Purkinje cell (primary cell): ENCODE measurements at places on chromosomes 7 and 10. TPM values are rescaled to one million over a fixed set of nuclear protein-coding genes. Genes with fewer than 3 reads are reported as not detected.

The TMEM184A gene
- not detected in 2 replicates for polyA plus RNA-seq

The ADAM22 gene
- polyA plus RNA-seq = 27.2 and 31.7 TPM in 2 replicates

The SPDYE9 gene
- polyA plus RNA-seq = 1.4 and 2.2 TPM in 2 replicates

The SLC26A3 gene
- not detected in 2 replicates for polyA plus RNA-seq

The HERC4 gene
- polyA plus RNA-seq = 26.7 and 27.6 TPM in 2 replicates

The LEP gene
- not detected in 2 replicates for polyA plus RNA-seq

The FXYD4 gene
- not detected in 2 replicates for polyA plus RNA-seq

The CNPY1 gene
- 3.8 and 13.5 TPM in 2 replicates for polyA plus RNA-seq

The TWNK gene
- 1.5 and 1.9 TPM in 2 replicates for polyA plus RNA-seq

The SLC29A3 gene
- polyA plus RNA-seq = 0.60 and 2.2 TPM in 2 replicates

The CPA4 gene
- not detected in 2 replicates for polyA plus RNA-seq

The TRIM73 gene
- polyA plus RNA-seq = 0.27 TPM in 1 of 2 replicates, not detected in the other

The FAM24B gene
- 28.0 and 36.0 TPM in 2 replicates for polyA plus RNA-seq

The TET1 gene
- polyA plus RNA-seq = 1.8 and 2.1 TPM in 2 replicates

The MOGAT3 gene
- polyA plus RNA-seq = not detected in 2 replicates

The HYCC1 gene
- 3.7 and 12.9 TPM in 2 replicates for polyA plus RNA-seq

The PTPN20 gene
- 30.1 and 36.9 TPM in 2 replicates for polyA plus RNA-seq

The CPVL gene
- not detected in 2 replicates for polyA plus RNA-seq

The PRLHR gene
- not detected in 2 replicates for polyA plus RNA-seq

The AKR1C4 gene
- not detected in 2 replicates for polyA plus RNA-seq

The PNLIPRP3 gene
- not detected in 2 replicates for polyA plus RNA-seq

The TEX36 gene
- not detected in 2 replicates for polyA plus RNA-seq

The ZNF804B gene
- 0.08 TPM in 1 of 2 replicates, not detected in the other for polyA plus RNA-seq

The HTRA1 gene
- 73.1 and 85.0 TPM in 2 replicates for polyA plus RNA-seq

The LIPJ gene
- polyA plus RNA-seq = not detected in 2 replicates

The BBIP1 gene
- polyA plus RNA-seq = 175 and 236 TPM in 2 replicates

The ODAD2 gene
- 3.0 TPM in 1 of 2 replicates, not detected in the other for polyA plus RNA-seq

The ACSM6 gene
- not detected in 2 replicates for polyA plus RNA-seq

The NME8 gene
- polyA plus RNA-seq = not detected in 2 replicates

The OR6V1 gene
- polyA plus RNA-seq = 1.2 TPM in 1 of 2 replicates, not detected in the other

The SFXN4 gene
- 18.5 and 34.2 TPM in 2 replicates for polyA plus RNA-seq

The FAM3C gene
- polyA plus RNA-seq = 95.7 and 115 TPM in 2 replicates

The ARMH3 gene
- 9.0 and 21.1 TPM in 2 replicates for polyA plus RNA-seq

The CRYGN gene
- not detected in 2 replicates for polyA plus RNA-seq

The SRRM3 gene
- 4.1 and 7.0 TPM in 2 replicates for polyA plus RNA-seq

The WNT2 gene
- 5.8 and 8.4 TPM in 2 replicates for polyA plus RNA-seq

The GPR26 gene
- polyA plus RNA-seq = 0.06 and 0.67 TPM in 2 replicates

The STEAP2 gene
- 195 and 201 TPM in 2 replicates for polyA plus RNA-seq

The ADIRF gene
- 3.3 and 4.2 TPM in 2 replicates for polyA plus RNA-seq

The DIP2C gene
- 12.1 and 13.2 TPM in 2 replicates for polyA plus RNA-seq

The PTER gene
- polyA plus RNA-seq = 0.78 and 26.3 TPM in 2 replicates

The ZP3 gene
- not detected in 2 replicates for polyA plus RNA-seq

The TRPV6 gene
- 2.3 TPM in 1 of 2 replicates, not detected in the other for polyA plus RNA-seq

The MGMT gene
- polyA plus RNA-seq = 13.7 and 20.5 TPM in 2 replicates

The UCN3 gene
- polyA plus RNA-seq = not detected in 2 replicates

The LUC7L2 gene
- 28.1 and 33.2 TPM in 2 replicates for polyA plus RNA-seq

The PHTF2 gene
- polyA plus RNA-seq = 24.3 and 28.3 TPM in 2 replicates

The ARHGAP22 gene
- 2.6 and 4.8 TPM in 2 replicates for polyA plus RNA-seq

The MACC1 gene
- polyA plus RNA-seq = 0.15 TPM in 1 of 2 replicates, not detected in the other

The CCDC3 gene
- 1.6 and 4.1 TPM in 2 replicates for polyA plus RNA-seq

The PLXDC2 gene
- 98.7 and 105 TPM in 2 replicates for polyA plus RNA-seq

The ANXA8 gene
- polyA plus RNA-seq = not detected in 2 replicates

The GLCCI1 gene
- polyA plus RNA-seq = 8.7 and 14.6 TPM in 2 replicates

The ARHGEF35 gene
- not detected in 2 replicates for polyA plus RNA-seq
